ENCODE measurements at places on chromosomes 12 and 14.

DNA sequence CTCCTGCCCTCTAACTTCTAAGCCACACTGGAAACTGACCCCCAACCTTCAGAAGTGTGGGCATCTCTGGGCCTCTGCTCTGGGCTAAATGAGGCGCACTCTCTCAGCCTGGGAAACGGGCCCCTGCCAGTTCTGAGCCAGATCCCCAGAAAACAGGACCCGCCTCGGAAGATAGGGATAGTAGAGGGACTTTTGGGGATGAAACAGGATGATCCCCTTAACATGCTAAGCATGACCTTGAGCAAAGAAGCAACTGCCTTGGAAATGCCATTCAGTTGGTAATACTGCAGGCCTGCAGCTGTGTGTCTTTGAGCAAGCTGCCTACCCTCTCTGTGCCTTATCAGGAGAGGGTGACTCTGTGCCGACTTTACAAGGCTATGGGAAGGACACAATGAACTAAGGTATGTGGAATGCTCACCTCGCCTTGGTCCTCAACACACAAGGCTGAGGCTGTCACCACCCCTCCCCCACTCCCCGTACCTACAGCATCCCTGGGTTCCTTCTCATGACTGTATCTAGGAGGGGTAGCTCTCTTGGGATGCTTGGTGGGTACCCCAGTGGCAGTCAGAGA, 54.0 kb downstream of the NCOR2 start:
- DNase-seq, result no peak

DNA sequence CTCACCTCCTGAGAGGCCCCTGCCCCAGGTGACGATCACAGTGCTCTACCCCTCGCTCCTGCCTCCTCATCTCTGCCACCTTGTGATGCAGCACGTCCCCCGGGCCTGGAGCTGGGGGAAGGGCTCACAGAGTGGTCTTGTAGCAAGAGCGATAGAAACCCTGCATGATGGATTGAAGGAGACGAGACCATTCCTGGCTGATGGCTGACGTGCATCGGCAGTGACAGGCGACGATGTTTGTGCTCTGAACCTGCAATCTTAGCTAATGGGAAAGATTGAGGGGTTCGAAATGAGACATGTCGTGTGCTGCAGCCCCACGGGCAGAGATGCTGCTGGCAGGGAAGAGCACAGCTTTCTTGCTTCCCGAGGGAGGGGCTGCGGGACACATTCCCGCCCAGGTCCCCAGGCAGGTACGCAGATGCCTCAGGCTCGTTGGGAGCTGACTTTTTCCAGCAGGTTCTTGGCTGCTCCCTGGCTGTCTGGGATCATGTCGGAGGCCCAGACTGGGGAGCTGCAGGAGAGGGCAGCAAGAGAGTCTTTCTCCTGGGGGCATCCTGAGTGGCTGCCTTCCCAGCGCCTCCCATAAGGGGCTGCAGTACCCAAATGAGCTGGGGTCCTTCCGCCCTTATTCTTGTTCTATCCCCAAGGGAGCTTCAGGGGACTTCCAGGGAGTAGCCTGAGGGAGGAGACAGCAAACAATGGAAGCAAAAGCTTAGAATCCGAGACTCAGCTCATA, 38.7 kb upstream of the GPATCH2L start:
- no peak for DNase-seq

- no peak for DNase-seq
These were observed 154.8 kb downstream of the TMX1 start for GRCh38 chr14:51394804-51395203.

GRCh38 chr12:47361389-47362021, 281.7 kb upstream of the AMIGO2 start:
- no peak for DNase-seq

DNA sequence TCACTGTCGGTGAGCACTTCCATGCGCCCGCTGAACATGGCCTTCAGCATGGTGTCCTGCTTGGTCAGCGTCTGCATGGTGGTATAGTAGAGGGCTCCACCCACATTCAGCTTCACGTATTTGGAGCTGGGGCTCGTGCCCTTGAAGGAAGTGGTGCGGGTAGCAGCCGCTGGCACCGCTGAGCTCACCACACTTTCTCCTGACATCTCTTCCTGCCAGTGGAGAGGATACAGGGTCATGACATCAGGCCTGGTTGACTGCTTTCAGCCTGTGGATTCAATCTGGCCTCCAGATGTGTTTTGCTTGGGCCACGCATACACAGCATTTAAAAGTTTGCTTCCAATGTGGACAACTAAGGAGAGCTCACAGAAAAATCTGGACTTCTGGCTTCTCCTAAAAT, 7.6 kb downstream of the KCTD10 start:
- DNase-seq, result no peak

- DNase-seq, result no peak
These were observed 218.2 kb downstream of the PTPRO start for GRCh38 chr12:15540469-15540872.

GRCh38 chr14:99272632-99272898, 568 bp upstream of the BCL11B start:
- no peak for DNase-seq

- DNase-seq, result no peak
These were observed 5.4 kb upstream of the NGB start for GRCh38 chr14:77276295-77276935.

GRCh38 chr12:71417181-71417580, 22.4 kb upstream of the LGR5 start:
- DNase-seq, result no peak

- no peak for DNase-seq
These were observed 45.2 kb upstream of the C14orf132 start for GRCh38 chr14:95993768-95994592.

DNA sequence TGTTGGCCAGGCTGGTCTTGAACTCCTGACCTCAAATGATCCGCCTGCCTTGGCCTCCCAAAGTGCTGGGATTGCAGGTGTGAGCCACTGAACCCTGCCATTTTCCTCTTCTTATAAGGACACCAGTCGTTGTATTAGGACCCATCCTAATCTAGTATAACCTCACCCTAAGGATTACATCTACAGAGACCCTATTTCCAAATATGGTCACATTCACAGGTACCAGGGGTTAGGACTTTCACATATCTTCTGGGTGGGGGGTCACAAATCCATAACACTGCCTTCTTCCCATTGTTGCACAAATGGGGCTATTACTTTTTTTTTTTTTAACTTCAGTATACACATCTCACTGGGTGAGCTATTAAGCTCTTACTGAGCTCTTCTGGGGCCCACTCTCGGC, 38.6 kb downstream of the ARF6 start:
- DNase-seq, result no peak

GRCh38 chr12:90299121-90299520, 590.5 kb upstream of the ATP2B1 start:
- no peak for DNase-seq

DNA sequence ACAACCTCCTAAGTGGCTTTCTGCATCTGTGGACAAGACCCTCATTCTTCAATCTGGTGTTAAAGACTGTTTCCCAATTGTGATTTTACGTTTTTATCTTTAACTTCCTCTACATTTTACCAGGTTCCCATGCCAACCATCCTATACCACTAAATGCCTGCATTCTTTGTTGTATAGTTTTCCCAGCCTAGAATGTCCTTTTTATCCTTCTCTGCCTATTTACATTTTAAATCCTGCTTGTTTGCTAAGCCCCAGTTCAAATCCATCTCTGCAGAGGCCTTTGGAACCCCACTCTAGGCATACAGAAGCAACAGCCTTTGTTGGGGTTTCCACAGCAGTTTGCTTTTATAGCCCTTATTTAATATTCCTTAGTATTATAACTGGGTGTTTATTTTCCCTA, 325.1 kb upstream of the DDHD1 start:
- DNase-seq, result no peak

DNA sequence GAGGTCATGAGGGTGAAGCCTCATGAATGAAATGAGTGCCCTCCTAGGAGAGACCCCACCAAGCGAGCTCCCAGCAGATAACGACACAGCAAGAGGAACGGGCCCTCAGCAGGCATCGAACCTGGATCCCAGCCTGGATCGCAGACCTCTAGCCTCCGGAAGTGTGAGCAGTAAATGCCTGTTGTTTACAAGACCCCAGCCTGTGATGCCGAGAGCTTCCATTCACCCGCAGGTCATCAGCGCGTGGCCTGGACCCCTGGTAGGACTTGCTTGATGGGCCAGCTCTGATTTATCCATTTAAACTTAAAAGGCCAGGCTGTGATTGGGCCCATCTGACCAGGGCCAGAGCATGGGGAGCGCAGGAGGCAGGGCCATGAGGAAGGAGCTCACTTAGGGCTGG, 7.0 kb downstream of the TMEM179 start:
- DNase-seq, result no peak

DNA sequence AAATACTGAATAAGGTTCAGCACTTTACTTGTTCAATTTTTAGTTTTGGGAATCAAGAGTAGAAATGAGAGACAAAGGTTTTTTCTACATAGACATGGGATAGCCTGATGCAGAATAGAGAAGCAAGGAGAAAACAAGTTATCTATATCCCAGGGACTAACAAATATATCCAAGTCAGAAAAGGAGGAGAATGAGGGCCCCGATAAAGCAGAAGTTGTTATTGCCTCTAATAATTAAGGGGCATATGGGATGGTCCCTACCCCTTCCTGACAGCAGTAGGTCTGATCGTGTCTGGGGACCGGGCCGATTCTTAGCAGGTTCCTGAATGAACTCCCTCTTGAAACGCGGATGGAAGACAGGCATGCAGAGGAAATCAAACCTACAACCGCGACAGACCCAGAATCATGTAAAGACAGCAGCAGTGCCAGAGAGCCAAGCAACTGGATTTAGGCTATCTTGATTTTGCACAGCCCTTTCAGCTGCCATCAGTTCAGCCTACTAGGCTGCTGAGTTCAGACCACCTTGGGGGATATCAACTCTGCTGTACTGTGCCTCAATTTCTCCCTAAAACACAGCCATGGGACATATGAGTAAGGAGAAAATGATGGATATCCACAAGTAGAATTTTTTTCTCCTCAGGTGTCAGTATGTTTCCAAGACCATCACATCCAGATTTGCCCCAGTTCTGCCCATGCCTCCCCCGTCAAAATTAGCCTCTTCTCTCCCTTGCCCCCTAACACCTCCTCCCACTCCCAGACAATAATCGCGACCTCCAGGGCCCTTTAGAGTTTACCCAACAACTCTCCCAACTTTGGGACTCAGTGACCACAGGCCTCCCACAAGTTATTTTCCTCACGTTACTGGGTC, 706 bp downstream of the PRMT5 start:
- no peak for DNase-seq

- DNase-seq, result no peak
These were observed 400.4 kb downstream of the ATP23 start for GRCh38 chr12:58341791-58342190.

- DNase-seq, result no peak
These were observed 20.6 kb downstream of the ATF1 start for GRCh38 chr12:50784501-50784900.

DNA sequence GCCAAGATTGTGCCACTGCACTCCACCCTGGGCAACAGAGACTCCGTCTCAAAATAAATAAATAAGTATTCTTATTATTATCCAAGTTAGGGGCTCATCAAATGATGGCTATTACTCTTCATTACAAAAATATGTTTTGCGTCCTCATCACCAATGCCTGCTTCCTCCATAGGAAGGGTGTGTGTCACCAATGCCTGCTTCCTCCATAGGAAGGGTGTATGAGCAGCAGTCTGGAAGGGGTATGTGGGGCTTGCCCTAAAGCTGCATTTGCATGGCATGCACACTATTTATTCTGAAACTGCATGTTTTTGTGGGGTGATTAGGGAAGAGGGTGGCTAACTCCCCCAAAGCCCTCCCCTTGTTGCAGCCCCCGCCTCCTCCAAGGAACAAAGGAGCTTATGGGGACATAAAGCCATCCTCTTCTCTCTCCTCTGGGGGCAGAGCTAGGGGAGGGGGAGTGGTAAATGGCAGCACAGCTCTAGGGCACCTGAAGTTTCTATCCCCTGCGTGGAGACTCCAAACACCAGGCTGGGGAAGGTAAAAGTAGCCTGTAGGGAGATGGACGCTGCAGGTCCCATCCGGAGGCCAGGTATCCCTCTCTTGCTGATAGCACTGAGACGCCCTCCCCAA, 1.3 kb downstream of the CAMKK2 start:
- no peak for DNase-seq

- no peak for DNase-seq
These were observed 1.2 kb upstream of the RAN start for GRCh38 chr12:130870442-130871285.

DNA sequence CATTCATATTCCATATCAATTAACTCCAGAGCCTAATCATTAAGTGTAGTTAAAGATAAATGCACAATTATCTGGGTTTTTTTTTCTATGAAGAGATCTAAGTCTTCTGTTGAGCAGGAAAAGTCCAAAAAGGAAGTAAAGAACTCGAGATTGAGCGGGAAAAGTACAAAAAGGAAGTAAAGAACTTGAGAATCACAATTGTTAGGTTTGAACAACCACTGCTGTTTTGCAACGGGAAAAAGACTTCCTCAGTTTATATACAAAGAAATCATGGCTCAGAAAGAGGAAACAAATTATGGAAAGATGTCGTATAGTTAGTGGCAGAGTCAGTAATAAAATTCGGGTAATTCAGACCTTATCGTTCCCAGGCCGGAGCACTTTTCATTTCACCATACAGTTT, 63.3 kb downstream of the PPP1R12A start:
- no peak for DNase-seq

DNA sequence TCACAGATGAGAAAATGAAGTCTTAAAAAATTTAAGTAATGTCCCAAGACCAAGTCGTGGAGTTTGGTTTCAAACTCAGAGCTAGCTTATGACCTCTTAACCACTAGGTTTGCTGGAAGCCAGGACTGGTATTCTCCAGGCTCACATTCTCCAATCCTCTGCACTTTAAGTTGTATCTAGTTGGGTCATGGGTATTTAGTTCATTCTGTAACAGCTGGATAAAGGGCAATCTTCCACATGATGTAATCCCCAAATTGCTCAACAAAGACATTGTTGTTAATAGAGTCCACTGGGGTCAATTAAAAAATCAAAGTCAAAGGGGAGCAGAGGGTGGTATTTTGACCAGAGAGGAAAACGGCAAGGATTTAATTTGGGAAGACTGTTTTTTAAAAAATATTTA, 17.8 kb upstream of the GAS2L3 start:
- DNase-seq, result no peak

DNA sequence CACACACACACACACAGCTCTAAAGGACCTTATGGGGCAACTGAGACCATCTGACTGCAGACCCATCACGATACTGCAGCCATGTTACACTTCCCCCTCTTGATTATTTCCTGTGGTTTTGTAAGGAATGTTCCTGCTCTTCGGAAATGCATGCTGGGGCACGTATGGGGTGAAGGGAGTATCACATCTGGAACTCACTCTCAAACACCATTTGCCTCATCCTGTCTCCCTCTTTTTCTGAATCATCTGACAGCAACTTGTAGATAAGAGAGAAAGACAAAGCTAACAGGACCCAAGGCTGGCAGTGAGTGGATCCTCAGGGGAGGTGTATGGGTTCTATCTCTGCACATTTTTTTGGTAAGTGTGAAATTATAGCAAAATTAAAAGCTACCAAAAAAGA, 50.3 kb downstream of the RIMBP2 start:
- DNase-seq, result no peak

DNA sequence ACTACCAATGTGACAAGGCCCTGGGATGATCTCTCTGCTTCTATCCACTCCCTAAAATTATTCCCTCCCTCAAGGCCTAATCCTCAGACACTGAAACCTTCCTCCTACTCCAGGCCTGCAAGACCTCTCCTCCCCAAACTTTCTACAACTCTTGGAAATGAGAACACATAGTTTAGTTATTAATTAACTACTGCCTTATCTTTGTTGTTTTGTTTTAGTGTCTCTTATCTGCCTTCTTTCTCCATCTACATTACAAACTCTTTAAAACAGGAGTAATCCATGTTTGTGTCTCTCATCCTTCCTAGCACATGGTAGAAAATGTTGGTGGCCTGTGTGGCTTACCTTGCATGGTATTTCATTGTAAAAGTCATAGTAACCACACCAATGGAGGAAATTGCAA, 139.9 kb upstream of the G2E3 start:
- DNase-seq, result no peak
